ENCODE measurements at places on chromosomes 12 and 14.

GRCh38 chr14:74402401-74403251, 23.4 kb downstream of the SYNDIG1L start:
- DNase-seq: no peak

DNA sequence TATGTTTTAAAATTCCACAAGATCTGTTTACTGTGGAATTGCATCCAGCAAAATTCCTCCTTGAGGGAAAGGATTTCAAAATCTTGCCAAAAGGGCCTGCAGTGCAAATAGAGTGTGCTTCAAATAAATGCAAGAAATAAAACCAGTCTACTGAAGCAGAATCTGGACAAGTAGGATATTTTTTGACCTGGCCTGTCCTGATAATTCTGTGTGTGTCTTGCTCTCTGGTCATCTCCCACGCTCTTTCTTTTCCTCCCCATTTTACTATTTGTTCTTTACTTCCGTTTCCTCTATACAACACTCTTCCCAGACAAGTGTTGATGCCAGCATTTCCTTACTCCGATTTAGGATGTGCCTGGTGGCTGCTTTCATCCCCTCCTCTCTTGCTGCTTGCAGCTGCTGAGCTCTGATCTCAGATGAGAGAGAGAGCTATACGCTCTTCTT, 115.9 kb downstream of the GPR135 start:
- no peak for DNase-seq

DNA sequence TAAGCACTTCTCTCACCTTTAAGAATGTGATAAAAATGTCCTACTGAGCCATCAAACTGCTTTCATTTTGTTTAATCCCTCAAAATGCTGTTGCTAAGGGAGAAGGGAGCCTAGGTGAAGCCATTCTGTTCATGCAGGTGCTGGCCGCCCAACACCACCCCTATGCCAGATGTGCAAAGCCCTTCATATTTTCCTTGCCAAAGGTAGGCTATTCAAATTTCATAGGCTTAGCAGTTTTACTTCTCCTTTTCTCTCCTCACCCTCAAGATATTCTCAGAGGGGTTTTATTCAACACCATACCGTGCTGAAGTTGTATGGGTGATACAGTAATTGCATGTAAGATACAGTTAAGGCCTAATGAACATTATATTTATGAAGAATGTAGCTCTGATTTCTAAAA, 461.7 kb downstream of the GXYLT1 start:
- DNase-seq: no peak

DNA sequence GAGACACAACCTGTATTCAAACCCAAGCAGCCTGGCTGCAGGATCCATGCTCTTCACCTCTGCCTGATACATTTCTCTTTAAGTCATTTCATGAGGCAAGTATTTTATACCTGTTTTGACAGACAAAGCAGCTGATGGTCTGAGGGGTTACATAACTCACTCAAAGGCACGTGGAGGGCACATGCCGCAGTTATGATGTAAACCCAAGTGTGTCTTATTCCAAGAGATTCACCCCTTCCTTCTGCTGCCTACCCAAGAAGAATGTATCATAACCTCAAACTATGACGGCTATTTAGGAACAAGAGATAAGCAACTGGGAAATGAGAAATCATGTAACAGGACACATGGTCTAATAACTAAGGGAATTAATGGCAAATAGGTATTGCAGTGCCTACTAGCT, 329.8 kb upstream of the TMPO start:
- DNase-seq: no peak

GRCh38 chr12:104792570-104792969, 165.5 kb downstream of the SLC41A2 start:
- no peak for DNase-seq

DNA sequence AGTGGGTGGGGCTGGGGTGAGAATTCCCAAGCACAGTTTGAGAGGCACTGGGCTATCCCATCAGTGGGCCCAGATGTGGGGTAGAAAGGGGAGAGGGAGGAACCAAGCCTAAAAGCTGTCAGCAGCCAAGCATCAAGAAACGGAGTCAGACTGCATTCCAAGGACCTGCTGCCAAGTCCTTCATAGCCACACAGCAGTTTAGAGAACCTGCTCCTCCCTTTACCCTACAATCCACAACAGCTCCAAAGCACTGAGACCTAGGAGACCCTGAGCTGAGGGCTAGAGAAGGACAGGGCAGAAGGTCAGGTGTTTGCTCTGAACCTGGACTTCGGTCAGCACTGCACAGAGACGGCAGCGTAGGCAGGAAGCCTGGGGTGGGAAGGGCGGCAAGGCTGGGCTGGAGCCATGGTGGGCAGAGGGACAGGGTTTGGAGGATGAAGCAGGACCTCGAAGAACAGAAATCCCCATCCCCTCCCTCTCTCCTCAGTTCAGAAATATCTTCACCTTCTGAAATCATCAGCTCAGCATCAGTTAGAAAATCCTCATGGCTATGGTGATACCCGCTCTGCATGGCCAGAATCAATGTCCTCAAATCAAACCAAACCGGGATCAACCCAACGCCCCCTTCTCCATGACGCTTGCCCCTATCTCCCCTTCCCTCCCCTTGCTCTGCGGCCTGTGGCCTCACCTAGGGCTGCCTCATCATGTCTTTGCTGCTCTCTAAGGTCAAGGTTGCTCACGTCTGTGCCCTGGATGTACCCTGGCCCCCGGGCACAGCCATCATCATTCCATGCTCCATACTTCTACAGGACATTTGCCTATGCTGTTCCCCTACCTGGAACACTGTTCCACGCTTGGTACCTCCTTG, 12.9 kb upstream of the SERPINA4 start:
- no peak for DNase-seq

GRCh38 chr14:52067873-52068614, 815 bp downstream of the NID2 start:
- DNase-seq: no peak

DNA sequence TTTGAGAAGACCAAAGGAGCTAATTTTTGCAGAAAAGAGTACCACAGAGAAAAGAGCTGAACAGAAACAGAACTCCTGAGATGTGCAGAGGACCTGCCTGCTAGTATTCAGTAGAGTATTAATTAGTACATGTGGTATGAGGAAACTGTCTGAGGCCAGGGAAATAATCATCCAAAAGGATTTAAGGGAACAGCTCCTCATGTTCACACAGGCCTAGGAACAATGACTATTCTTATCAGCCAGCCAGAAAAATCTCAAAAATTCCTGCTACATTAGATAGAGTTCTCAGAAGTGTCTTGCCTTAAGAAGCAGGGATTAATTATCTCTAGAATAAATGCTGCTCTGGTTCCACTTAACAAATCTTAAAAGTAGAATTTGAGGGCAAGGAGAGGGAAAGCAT, 36.4 kb downstream of the PKP2 start:
- DNase-seq: no peak

- DNase-seq: no peak
Observed at GRCh38 chr14:26344596-26344995, 253.2 kb downstream of the NOVA1 start.

GRCh38 chr14:91381801-91382670, 35.6 kb downstream of the CCDC88C start:
- no peak for DNase-seq

- DNase-seq: no peak
Observed at GRCh38 chr12:69474456-69474855, 4.3 kb downstream of the FRS2 start.

DNA sequence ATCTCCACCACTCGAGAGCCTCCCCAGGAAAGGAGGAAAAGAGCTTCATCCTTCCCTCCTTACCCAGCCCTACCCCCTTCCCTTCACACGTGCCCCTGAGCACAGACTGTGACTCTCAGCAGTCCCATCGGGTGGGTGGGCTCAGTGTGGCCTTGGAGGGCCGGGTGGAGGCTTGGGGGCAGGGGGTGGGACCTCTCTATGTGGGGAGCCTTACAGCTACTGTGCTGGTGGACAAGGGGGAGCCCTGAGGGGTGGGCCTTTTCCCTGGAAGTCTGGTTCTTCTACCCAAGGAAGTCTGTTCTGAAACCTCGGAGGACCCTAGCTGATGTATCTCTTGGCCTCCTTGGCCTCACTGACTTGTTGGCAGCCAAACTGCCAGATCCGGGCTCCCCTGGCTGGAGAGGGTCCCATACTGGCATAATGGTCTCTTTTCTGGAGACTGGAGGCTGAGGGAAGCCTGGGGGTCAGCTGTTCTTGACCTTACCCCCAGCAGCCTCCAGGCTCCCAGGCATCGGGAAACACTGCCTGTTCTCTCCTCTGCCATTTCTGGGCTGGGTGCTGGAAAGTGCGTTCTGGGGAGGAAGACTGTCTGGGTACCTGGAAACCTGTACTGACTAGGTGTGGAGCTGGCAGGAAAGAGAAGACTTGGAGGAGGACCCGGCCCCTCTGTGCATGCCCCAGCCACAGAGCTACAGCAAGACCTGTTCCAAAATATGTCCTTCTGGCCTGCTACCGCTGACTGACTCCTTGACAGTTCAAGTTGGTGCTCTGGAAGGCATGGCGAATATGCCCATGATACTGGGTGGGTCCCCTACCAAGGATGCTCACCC, 7.6 kb downstream of the VASH1 start:
- no peak for DNase-seq
